NCI-H2107 (cell line): ENCODE measurements at places on chromosomes 11 and 22.

DNA sequence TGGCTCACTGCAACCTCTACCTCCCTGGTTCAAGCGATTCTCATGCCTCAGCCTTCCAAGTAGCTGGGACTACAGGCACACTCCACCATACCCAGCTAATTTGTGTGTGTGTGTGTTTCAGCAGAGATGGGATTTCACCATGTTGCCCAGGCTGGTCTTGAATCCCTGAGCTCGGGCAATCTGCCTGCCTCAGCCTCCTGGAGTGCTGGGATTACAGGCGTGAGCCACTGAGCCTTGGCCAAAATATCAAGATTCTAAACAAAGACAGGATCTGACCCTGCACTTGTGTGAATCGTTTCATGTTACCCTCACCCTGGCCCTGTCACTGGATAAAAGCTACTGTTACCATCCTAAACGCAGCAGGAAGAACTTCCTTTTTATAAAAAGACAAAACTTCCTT lies 15.6 kb upstream of the THY1 start:
- no peak for DNase-seq

GRCh38 chr11:83056204-83056603 lies 15.5 kb downstream of the RAB30 start:
- no peak for DNase-seq

DNA sequence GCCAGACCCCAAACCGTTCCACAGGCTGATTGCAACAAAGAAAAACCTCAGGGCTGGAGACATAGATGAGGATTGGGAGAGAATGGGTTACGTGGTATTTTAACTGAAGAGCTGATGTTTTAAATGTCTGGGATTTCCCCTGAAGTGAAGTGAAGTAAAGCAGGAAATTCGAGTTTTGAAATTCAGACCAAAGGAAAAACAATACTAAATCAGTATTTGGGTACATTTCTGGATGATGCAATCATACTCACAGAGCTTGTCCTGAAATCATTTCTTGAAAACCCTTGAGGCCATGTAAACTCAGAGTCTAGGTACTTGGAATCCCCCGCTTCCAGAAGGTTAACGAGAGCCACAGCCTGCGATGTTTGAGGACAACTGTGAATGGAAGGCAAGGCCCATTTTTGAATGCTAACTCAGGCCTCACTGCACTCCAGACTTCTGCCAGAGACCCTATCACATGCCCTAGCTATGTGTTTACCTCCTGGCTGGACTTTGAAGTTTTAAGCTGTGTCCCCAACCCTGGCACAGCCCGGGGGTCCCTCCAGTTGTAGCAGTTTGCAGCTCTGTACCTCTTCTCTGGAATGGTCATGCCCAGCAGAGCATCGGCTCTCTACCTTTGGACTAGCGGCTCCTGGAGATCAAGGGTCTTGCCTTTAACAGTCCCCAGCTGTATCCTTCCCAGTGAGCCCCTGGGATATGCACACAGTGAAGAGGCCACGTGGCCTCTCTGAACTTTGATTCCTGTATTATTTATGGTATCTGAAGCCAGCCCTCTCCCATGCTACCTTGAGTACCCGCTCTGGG lies 5.4 kb upstream of the FTH1 start:
- no peak for DNase-seq

- DNase-seq = no peak
Measured at GRCh38 chr11:73162196-73162740, 20.1 kb upstream of the FCHSD2 start.

GRCh38 chr11:76628408-76628947 lies 42.1 kb downstream of the LRRC32 start:
- DNase-seq = no peak

DNA sequence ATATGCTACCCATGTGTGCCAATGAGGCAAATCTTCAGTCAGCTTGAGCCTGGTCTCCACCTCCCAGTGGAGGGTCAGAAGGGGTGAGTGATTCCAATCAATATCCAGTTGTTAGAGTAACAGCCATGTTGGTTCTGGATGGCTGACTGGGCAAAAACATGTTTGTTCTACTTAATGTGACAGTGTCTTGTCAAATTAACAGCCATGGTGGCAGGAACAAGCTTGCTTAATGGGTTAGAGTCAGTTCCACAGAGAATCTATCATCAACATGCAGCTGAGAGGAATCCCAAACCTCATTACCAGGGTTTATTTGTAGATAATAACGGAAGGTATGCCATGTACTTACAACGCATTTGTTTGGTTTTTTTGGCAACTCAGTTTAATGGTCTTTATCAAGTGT lies 133.2 kb downstream of the SLC17A6 start:
- no peak for DNase-seq

DNA sequence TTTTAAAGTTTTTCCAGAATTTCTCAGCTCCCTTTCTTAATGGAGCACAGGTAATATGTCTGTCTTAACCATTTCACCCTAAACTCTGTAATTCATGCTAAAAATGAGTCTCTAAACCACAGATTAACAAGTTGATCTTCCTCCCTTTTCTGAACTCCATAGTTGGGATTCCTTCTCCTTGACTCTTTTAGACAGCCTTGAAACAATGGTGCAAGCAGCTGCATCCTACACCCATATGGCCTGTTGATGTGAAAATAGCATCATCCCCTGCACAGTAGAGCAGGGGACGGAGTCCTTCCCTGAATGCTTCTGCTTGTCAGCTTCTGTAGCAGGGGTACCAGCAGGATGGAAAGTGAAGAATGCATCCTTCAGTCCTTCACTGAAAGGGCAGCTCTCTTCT lies 192.8 kb upstream of the SORL1-AS1 start:
- DNase-seq = no peak

- peak; percentile 67 for DNase-seq
Measured at GRCh38 chr22:41697126-41697775, 2.1 kb upstream of the MEI1 start.

- DNase-seq = no peak
Measured at GRCh38 chr22:37443086-37443485, 15.8 kb upstream of the ELFN2 start.

DNA sequence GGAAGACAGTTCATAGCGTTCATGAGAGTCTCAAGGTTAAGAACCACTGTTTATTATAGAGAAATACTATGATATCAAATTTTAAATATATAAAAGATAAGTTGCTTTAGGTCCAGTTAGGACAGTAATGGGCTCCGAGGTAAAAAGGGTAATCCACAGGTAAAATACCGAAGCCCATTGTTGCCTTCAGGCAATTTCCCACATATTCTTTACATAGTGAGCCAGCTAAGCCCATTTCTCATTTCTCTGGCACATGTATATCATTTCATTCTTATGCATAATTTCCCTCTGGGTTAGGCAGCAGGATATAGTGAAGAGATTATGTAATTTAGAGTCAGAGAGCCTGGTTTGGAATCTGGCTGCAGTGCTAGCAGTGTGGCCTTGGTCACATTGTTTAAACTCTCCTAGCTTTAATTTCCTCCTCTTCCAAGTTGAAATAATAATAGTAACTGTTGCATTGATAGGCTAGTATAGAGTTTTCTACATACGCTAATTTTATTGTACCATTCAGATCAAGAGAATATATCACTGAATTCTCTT lies 7.6 kb upstream of the POU2AF1 start:
- DNase-seq = no peak

GRCh38 chr11:101277036-101277435 lies 147.4 kb upstream of the PGR start:
- no peak for DNase-seq

GRCh38 chr11:124725719-124726105 lies 14.0 kb upstream of the NRGN start:
- no peak for DNase-seq

GRCh38 chr11:117303101-117303500 lies 12.0 kb downstream of the BACE1-AS start:
- DNase-seq = no peak

- DNase-seq = no peak
Measured at GRCh38 chr11:2205214-2205720, 33.7 kb upstream of the TH start.

DNA sequence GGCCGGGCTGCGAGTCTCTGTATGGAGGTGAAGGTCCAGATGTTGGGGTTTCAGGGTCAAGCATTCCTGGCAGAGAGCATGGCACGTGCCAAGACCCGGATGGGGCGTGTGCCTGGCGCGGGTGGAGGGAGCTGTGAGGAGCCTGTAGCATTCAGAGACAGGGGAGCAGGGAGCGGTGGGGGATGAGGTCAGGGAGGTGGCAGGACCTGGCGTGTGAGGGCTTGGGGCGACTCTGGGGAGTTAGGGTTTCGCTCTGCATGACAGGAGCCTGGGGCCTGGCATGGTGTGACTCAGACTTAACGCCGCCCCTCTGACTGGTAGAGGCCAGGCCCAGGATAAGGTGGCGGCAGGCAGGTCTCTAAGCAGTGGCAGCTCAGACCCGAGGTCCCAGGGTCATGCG lies 103.0 kb downstream of the KCNQ1 start:
- DNase-seq = no peak

- no peak for DNase-seq
Measured at GRCh38 chr22:28179392-28179791, 260.3 kb upstream of the PITPNB start.

- no peak for DNase-seq
Measured at GRCh38 chr22:37095113-37095512, 14.4 kb downstream of the TMPRSS6 start.

- no peak for DNase-seq
Measured at GRCh38 chr22:44406341-44407170, 91.5 kb downstream of the RTL6 start.
